ENCODE measurements at places on chromosomes 16 and 17.

DNA sequence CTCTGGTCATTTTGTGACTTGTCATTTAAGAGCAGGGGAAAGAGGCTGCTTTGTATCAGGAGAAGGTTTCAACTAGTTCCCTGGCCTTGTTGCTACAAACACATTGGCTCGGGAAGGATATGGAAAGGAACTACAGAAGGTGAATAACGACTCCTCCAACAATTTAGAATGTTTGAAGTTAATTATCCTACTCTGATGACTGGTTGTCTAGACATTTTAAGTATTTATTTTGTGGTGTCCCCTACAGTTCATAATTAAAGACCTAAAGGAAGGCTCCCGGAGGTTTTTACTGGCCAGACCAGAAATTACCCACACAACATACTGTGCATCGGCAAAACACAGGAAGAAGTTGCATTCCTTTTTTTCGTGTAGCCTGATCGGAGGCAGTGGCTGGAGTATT lies 515.8 kb upstream of the SALL1 start:
- DNase-seq, result no peak

DNA sequence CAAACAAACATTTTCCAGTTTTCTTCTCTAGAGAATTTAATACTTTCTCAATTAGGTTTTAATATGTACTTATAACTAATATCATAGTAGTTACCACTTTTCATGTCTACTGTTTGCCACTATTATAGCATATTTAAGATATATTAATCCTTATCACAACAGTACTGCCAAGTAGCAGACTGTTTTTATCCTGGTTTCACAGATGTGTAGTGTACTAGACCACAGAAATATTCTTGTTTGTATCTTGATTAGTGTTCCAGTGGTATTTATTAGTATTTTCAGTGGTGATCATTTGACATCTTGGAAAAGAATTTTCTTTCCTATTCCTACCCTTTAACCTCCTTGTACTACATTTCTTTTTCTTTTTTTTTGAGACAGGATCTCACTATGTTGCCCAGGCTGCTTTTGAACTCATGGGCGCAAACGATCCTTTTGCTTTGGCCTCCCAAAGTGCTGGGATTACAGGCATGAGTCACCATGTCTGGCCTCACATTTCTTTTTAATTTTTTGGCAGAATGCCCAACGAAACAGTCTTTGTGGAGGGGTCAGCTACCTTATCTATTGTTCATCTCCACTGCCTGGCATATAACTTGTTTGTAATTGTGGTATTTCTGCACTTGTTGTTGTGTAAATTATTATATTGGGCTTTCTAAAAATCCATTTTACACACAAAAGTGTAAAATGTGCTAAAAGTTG lies 27.2 kb downstream of the MAP2K4 start:
- DNase-seq, result no peak

DNA sequence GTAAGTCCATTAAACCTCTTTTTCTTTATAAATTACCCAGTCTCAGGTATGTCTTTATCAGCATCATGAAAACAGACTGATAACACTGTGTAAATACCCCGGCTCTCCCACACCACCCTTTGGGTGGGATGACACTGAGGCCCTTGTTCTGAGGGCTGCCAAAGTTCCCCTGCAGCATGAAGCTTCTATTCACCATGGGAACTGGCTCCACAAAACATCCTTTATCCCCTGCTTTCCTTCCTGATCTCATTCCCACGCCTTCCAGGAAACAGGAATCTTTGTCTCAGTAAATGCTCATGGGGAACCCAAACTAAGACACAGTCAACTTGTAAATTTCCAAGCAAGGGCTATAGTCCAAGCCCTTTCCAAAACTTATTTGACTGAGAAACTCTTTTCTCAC lies 88.4 kb downstream of the ABCC12 start:
- no peak for DNase-seq

DNA sequence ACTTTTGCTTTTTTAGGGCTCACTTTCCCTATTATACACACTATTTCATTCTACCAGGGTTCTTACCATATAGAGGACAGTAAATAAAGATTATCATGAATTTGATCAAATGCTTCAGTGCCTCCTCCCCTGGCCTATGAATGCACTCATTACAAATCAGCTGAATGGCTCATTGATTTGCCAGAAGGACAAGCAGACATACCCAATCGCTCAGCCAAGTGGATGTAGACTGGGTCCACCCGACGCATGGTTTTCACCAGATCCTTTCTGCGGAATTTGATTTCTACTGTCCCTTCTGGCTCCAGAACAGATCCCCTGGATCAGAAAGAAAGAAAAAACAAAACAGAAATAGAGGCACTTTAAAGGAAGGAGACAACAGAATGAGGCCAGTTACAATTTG lies 162.6 kb downstream of the AATF start:
- no peak for DNase-seq

- DNase-seq, result peak; percentile 67
These were observed 13.4 kb upstream of the SULT1A1 start for GRCh38 chr16:28623172-28623711.

GRCh38 chr16:4322121-4323052 lies 6.5 kb downstream of the GLIS2 start:
- no peak for DNase-seq

- DNase-seq, result no peak
These were observed 45.2 kb downstream of the MAP1LC3B start for GRCh38 chr16:87437327-87437726.

DNA sequence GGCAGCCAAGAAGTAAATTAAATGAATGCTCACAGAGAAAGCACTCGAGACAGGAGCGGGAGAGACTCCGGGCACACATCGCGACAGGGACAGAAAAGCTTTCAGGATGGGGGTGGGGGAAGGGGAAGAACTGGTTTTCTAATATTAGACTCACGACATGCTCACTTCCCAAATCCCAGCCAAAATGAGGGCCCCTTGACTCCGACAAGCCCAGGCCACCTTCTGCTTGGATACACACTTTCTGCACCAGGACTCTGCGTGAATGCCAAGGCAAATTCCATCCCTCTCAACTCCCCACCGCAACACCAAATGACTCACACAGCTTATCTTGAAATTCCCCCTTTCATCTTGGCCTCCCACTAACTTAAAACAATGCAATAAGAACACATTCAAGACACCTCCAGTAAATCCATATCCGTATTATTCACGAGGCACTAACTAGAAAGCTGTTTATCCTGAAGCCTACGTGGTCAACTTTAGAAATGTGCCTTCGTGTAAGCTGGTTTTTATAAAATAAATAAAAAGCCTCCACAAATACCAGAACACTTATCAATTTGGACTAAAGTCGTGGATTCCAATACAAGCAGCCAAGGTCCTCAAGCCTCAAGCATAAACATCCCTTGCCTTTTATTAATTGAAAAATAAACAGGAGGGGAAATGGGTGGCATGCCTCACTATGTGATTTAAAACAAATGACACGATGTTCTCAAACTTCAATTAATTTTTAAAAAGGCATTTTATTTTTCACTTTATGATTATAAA lies 46.1 kb downstream of the NXN start:
- DNase-seq, result no peak

DNA sequence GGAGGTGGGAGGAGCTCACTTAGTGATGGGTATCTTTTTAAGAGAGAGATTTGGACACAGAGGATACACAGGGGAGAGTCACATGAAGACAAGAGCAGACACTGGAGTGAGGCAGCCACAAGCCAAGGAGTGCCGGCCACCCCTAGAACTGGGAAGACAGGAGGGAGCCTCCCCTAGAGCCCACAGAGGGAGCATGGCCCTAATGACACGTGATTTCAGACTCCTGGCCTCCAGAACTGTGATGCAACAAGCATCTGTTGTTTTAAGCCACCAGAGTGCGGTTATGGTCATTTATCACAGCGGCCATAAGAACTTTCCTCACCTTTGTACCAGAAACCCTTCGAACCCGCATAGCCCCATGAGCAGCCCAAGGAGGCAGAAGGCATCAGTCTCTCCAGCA lies 33.3 kb downstream of the SLC38A8 start:
- no peak for DNase-seq

GRCh38 chr17:57366558-57367351 lies 110.4 kb downstream of the MSI2 start:
- no peak for DNase-seq

GRCh38 chr17:64377769-64378282 lies 12.8 kb downstream of the PECAM1 start:
- no peak for DNase-seq

DNA sequence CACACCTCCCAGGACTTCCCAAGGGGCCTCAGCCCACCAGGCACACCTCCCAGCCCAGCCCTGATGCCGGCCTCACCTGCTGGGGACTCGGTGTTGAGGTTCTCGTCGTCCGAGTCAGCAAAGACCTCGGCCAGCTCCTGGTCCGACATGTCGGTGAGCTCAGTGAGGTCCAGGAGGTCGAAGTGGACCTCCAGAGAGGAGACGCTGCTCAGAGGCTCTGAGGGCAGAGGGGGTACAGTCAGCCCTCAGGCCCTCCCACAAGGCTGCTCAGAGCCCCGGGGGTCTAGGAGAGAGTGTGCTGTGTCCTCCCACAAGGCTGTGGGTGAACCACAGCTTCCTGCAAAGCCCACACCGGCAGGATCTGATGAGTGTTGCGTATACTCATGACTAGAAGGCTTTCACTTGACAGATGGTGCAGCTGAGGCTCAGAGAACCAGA lies 10.5 kb downstream of the DBNDD1 start:
- peak; percentile 49 for DNase-seq

- DNase-seq, result peak; percentile 58
These were observed 49.4 kb downstream of the BEAN1 start for GRCh38 chr16:66476328-66477027.

DNA sequence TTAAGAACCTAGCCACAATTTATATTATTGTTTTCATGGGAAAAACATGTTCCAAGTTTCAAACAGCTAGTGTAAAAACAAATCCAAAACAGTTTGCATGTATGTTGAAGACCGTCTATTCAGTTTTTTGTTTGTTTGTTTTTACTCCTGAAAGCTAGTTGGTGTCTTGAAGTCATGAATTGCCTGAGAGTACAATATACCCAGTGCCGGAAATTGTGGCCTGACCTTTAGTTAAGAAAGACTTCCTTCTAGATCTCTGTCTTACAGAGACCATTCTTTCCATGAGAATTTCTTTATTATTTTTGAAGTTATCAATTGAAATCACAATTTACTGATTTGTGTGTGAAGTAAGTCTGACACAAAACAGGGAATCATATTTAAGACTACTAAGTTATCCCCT lies 474.8 kb downstream of the KCNJ2 start:
- DNase-seq, result no peak

- DNase-seq, result peak; percentile 28
These were observed 33.4 kb upstream of the PIK3R6 start for GRCh38 chr17:8900626-8901585.

GRCh38 chr16:78381060-78381459 lies 281.6 kb downstream of the WWOX start:
- no peak for DNase-seq

DNA sequence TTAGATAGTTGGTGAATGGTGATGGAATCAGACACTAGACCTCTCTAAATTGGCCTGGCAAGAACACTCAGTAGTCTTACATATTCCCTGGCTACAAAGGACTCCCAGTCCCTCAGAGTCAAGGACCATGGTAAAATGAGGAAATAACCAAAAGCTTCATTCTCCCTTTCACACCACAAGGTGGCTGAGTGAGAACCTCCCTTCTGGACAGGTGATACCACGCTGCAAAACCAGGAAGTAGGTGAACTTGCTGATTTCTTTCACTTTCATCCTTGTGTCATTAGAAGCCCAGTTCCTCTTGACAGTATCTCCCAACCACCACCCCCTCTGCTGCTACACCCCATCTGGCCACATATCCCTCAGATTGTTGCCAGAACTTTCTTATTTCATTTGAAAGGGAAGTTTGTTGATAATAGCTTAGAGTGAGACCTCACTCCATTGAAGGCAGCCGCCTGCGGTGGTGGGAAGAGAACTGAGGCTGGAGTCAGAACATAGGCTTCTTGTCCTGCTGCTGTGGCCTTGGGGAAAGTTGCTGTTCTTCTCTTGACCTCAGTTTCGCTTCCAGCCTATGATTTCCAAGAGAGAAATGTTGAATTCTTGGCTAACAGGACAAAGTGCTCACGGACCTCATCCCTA lies 290.6 kb upstream of the CCL2 start:
- DNase-seq, result no peak

DNA sequence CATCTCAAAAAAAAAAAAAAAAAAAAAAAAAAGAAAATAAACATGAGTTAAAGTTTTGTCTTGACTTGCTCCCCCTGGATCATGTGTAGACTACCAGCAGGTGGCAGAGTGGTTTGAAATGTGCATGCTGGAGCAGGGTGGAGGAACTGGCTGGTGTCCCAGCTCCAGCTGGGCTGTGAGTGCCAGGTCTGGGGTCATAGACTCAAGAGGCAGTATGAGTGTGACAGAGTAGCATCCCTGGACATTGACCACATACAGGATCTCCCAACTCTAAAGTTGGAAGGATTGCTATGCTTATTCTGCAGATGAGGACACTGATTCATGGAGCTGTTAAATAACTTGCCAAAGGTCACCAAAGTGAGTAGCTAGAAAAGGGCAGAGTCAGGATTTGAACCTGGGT lies 198.0 kb upstream of the MPHOSPH6 start:
- no peak for DNase-seq

- no peak for DNase-seq
These were observed 19.0 kb downstream of the CACNG4 start for GRCh38 chr17:66983414-66984021.

DNA sequence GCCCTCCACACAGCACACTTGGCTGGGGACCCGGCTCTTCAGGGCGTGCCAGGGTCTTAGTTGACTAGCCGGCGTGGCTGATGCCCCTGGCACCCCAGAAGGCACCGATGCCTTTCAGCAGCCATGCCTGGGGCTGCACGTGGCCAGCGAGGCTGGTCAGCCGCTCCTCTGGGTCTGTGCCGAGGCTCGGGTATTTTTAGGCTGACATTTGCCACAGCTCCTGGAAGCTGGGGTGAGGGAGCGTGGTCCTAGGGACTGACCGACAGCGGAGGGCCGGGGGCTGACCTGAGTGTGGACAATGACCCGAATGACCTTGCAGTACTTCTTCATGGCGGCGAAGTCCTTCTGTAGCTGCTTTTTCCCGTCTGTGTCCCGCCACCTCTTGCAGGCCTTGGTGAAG lies 3.9 kb downstream of the RPL3L start:
- no peak for DNase-seq
